ENCODE measurements at places on chromosomes 4 and X.

- peak; percentile 47 for DNase-seq
These were observed 10.4 kb downstream of the L1CAM start for GRCh38 chrX:153875391-153876111.

DNA sequence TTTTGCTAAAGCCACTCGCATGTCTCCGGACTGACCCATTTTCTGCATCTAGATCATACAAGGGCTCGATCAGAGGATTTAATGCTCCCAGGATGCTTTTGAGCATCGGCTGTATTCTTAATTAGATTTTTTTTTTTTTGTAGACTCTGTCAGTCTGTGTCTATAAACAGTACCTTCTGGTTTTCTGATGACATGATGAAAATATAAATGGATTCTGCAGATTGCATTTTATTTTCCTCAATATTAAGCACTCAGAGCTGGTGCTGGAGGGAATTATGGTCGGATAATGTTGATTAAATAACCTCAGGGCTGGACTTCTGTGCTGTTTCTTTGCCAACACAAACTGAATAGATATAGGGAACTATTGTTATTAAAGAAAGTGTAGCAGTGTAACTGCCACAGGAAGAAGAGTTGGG lies 57.1 kb upstream of the LIMCH1 start:
- no peak for DNase-seq

GRCh38 chrX:153669174-153669890 lies 4.3 kb downstream of the PNCK start:
- DNase-seq, result peak; percentile 23

- no peak for DNase-seq
These were observed 14.0 kb downstream of the TMEM154 start for GRCh38 chr4:152665691-152666395.

DNA sequence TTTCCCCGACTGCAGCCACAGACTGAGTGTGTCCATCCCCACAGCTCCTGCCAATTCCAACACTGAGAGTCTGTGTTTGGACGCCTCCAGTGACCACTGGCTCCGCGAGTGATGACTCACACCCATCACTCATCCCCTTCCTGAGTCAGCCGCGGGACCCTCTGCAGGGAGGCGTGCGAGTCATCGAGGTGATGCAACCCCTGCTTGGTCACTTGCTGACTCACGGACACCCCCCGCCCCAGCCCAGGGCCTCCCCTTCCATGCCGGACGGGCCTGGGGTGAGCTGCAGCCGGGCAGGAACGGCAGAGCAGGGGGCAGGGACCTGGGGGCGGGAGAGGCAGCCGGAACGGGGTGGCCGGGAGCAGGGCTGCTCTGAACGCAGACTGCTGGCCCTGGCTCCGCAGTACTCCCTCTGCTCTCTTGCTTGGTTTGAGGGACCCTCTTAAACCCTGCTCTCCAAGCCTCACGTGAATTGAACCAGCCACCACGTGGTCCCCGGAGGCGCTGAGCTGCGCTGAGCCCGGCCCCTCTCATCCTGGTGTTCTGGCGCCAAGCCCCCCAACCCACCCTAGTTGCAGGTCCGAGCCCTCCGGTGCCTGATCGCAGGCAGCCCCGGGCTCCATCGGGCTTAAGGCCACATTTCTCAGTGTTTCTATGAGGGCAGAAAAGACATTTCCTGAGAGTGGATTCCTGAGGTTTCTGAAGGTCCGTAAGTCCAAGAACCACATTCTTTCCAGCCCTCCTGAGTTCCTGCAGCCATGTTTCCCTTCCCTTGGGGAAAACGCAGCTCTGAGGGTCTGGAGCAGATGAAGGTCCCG lies 32.4 kb downstream of the FGFRL1 start:
- DNase-seq, result peak; percentile 100

- DNase-seq, result no peak
These were observed 80.4 kb upstream of the RASGEF1B start for GRCh38 chr4:81552086-81552485.

- DNase-seq, result peak; percentile 17
These were observed 114.0 kb downstream of the RBM47 start for GRCh38 chr4:40515398-40516293.

DNA sequence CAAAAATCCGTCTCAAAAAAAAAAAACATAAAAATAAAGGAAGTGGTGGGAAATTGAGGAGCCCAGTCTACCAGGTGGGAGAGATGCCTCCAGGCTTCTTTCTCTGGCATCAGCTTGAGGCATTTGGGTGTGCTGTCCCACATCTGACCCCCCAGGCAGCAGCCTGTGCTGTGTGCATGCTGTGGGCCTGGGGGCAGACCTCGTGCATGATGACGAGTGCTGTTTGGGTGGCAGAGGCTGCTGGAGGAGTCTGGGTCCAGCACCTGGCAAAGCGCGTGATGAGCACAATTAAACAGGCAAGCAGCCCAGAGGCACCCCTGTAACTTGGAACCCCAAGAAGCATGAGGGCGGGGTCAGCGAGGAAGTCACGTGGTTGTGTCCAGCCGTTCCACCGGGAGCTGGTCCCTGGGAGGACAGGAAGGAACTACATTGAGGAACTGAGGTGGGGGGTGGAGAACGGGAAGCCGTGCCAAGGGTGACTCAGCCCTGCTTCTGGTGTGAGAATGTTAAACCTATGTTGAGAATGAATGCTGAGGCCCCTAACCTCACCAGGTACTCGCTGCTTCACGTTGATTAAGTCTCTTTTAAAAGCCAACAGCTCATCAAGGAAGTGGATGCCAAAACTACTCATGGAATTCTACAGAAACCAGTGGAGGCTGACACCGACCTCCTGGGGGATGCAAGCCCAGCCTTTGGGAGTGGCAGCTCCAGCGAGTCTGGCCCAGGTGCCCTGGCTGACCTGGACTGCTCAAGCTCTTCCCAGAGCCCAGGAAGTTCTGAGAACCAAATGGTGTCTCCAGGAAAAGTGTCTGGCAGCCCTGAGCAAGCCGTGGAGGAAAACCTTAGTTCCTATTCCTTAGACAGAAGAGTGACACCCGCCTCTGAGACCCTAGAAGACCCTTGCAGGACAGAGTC lies 6.1 kb downstream of the TACC3 start:
- peak; percentile 87 for DNase-seq

- DNase-seq, result peak; percentile 72
These were observed 99.0 kb upstream of the SPANXC start for GRCh38 chrX:141341341-141341740.

GRCh38 chr4:109562457-109563239 lies 2.6 kb downstream of the MCUB start:
- DNase-seq, result no peak

- no peak for DNase-seq
These were observed 1237.1 kb downstream of the PCDH19 start for GRCh38 chrX:99172958-99173357.

DNA sequence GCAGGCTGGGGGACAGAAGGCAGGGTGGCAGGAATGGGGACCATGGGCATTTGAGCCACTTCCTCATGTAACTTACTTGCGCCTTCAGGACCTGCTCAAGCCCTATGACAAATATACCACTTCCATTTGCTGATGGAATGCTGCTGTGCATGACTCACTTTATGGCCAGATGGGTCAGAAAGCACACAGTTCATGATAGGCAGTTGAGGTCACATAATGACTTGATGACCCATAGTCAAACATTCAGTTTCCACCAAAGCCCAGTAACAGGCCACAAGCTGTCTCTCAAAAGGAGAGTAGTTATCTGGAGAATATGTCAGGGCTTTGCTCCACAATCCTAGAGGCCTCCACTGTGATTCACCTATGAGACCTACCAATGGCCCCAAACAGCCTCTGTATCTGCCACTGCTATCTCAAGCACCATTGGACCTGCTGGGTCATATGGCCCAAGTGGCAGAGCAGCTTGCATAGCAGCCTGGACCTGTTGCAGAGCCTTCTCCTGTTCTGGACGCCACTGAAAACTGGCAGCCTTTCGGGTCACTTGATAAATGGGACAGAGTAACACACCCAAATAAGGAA lies 5.3 kb upstream of the PAPSS1 start:
- peak; percentile 71 for DNase-seq

DNA sequence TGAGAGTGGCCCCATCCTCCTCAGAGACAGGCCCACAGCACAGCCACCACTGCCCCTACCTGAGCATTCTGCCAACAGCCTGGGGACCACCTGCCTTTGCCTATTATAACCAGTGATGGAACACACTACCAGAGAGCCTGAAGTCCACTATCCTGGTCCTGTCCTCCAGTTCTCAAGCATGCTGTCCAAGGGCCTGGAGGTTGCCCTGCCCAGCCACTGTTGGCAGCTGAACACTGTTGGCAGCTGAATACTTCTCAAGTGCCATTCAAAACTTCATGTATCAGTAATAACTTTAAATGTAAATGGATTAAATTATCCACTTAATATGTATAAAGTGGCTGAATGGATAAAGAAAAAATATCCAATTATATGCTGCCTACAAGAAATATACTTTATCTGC lies 194.3 kb upstream of the JADE1 start:
- DNase-seq, result no peak

- no peak for DNase-seq
These were observed 87.3 kb downstream of the SCD5 start for GRCh38 chr4:82711158-82711785.

- DNase-seq, result no peak
These were observed 98.3 kb upstream of the MAML3 start for GRCh38 chr4:140252141-140252741.

- DNase-seq, result no peak
These were observed 192.4 kb downstream of the STPG2 start for GRCh38 chr4:97950836-97951235.

- no peak for DNase-seq
These were observed 165.4 kb downstream of the SHROOM3 start for GRCh38 chr4:76600447-76600846.

GRCh38 chr4:75584067-75584466 lies 28.2 kb downstream of the ODAPH start:
- peak; percentile 6 for DNase-seq

DNA sequence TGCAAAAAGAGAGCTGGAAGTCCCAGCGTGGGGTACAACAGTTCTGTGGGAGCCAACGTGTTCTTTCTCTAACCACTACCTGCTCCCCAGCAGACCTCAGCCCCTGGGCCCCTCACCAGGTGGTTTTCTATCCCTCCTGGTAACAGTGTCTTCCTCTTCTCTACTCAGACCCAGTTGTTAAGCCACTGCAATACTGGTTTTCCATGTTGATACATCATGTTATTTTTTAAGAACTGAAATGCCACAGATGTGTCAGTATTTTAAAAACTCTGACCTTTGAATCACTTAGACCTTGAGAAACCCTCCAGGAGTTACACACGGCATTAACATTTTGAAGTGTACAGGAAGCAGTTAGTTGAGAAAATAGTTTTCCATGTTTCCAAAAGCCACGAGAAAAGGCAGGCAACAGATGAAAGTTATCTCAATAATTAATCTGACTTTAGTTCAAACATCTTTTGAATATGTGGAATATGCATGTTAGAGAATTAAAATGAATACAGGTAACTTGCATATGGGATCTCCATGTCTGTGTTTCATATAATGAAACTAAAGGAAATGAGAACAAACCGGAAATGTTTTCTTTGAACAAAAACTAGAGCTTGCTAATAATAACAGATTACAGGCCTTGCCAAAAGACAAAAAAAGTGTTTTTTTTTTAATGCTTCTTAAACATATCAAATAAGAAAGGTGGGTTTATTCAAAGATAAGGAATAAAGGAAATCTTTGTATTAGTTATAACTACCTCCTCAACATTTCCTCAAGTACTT lies 108.8 kb downstream of the ZNF827 start:
- DNase-seq, result peak; percentile 36

- no peak for DNase-seq
These were observed 171.2 kb downstream of the PPP3CA start for GRCh38 chr4:101175896-101176676.

DNA sequence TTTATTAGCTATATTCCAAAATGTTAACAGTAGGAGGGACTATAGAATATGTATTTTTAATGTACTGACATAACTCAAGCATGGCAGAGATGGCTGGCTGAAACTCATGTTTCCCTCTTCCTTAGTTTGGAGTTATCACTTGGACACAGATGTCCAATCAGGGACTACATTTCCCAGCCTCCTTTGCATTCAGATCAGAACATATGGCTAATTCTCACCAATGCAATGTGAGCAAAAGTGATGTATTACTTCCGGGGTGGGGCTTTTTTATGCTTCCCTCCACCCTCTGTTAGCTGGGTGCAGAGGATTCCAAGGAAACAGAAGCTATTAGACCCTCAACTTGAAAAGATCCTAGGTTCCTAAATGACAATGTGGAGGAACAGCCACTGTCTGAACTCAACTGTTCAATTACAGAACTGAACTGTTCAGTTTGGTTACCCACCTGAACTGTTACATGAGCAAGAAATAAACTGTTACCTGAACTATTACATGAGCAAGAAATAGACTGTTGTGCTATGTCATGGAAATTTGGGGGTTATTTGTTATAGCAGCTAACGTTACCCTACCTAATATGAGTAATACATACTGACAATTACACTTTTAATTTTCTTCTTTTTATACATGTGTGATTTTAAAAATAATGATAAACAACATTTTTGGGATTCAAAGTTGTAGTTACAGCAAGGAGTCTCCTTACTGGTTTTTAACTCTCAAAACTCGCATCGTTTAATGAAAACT lies 29.6 kb upstream of the ERVMER34-1 start:
- peak; percentile 15 for DNase-seq

DNA sequence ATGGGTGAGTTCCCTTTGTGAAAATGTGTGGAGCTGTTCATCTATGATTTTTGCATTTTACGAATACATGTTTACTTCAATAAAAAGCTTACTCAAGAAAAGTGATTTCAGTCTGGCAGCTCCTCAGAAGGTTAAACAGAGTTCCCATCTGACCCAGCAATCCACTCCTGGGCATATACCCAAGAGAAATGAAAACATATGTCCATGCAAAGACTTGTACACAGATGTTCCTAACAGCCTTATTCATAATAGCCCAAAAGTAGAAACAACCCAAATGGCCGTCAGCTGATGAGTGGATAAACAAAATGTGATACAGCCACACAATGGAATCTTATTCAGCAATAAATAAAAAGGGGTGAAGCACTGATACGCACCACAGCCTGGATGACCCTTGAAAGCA lies 20.8 kb downstream of the CLCN4 start:
- peak; percentile 49 for DNase-seq

GRCh38 chr4:112076919-112077608 lies 68.2 kb upstream of the FAM241A start:
- no peak for DNase-seq

GRCh38 chr4:154231806-154232478 lies 259.7 kb downstream of the DCHS2 start:
- no peak for DNase-seq

GRCh38 chr4:128502818-128503527 lies 215.4 kb upstream of the PGRMC2 start:
- DNase-seq, result peak; percentile 35

GRCh38 chrX:154349359-154349935 lies 25.0 kb downstream of the FLNA start:
- peak; percentile 27 for DNase-seq

GRCh38 chr4:101787701-101788316 lies 2.7 kb upstream of the BANK1 start:
- no peak for DNase-seq

DNA sequence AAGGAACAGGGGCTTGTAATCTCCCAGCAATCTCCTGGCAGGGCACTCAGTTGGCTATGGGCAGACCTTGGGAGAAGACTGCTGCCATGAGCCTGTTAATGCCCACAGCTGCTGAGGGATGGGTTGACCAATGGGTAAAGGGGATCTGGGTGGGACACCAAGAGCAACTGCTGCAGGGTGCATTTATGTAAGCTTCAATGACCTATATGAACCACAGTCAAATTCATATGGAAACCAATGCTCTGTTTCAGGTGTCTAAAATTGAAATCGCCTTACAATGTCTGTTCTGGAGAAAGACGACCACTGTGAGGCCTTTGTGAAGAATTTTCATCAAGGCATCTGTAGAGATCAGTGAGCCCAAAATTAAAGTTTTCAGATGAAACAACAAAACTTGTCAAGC lies 6.1 kb downstream of the EPGN start:
- no peak for DNase-seq
